T-helper 22 cell (primary cell): ENCODE measurements at places on chromosomes 3 and 15.

- DNase-seq = no peak
Observed at GRCh38 chr3:124442463-124442862, 287.8 kb upstream of the UMPS start.

GRCh38 chr3:120706950-120707349 is 24.9 kb upstream of the HGD start:
- no peak for DNase-seq

DNA sequence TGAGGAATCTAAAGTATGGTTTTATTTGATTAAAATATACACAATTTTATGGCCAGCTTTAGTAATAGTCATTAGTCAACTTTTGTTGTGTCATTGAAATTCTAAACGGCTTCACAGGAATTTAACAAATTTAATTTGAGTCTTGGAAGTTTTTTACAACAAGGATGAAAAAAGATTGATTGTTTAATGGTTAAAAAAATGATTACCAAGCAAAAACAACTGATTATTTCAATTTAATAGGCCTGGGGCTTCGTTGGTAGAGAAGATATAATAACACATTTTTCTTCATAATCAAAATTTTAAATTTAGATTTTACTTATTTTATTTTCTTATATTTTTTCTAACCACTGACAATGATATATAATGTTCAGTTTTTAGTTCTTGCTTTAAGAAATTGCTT is 4.4 kb downstream of the MME start:
- no peak for DNase-seq

- DNase-seq = no peak
Observed at GRCh38 chr3:113898892-113899291, 48.9 kb upstream of the ZDHHC23 start.

DNA sequence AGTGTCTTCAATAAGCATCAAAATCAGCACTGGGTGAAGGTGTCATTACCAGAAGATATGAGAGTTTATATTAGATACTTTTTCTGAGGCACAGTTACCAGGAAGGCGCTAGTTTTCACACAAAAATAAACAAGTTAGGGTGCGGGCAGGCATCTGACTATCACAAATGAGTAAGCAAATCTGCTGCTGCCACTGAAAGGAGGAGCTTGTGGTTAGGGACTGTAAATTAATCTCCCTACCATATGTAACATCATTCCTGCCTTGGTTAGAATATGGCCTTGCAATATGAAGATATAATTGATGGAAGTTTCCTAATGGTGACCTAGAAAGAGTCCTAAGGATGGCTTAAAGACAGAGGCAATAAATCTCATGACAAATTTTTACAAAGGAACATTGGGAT is 19.5 kb upstream of the EID1 start:
- no peak for DNase-seq

DNA sequence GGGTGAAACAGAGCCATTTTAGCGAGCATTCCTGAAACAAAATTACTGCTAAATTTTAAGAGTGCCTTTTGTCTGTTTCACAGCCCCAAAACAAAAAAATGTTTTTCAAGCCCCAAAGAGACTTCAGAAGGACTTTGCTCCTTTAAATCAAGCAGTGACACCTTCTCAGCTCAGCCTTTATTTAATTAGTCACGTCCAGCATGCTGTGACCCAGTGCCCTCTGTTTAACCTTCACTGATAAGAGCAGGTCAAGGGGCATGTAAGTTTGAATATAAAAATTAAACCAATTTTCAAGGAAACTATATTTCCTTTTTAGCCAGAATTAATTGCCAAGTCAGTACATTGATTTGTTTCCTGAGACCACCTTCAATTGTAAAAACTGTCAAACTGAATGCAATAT is 40.6 kb downstream of the ISL2 start:
- DNase-seq = no peak

DNA sequence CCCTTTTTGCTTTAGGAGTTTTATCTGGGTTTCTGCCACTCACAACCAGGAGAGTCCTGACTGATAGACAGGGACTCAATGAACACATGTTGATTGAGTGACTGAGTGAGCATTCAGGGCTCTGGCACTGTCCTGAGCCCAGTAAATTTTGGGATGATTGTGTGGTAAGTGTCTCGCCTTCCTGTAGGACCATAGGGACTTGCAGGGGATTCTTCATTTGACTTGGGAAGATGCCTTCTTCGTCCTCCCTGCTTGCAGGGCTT is 22.3 kb upstream of the FLNB start:
- DNase-seq = no peak

- no peak for DNase-seq
Observed at GRCh38 chr3:56415652-56416051, 52.6 kb downstream of the ERC2 start.

DNA sequence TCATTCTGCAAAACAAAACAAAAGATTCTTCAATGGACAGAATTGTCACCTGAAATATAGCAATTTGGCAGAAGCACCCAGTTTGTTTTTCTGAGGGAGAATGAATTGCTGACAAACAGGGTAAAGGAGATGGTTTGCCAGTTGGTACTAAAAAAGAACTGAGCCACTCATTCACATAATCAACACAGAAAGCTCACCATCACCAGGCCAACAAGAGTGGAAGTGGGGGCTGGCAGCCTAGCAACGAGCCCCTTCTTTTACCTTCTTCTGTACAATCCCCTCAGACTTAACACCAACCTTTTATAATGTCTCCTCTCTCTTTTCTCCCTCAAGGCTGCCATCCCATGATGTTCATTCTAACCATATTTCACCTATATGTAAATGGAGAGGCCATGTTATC is 5.9 kb downstream of the TOP2B start:
- no peak for DNase-seq

DNA sequence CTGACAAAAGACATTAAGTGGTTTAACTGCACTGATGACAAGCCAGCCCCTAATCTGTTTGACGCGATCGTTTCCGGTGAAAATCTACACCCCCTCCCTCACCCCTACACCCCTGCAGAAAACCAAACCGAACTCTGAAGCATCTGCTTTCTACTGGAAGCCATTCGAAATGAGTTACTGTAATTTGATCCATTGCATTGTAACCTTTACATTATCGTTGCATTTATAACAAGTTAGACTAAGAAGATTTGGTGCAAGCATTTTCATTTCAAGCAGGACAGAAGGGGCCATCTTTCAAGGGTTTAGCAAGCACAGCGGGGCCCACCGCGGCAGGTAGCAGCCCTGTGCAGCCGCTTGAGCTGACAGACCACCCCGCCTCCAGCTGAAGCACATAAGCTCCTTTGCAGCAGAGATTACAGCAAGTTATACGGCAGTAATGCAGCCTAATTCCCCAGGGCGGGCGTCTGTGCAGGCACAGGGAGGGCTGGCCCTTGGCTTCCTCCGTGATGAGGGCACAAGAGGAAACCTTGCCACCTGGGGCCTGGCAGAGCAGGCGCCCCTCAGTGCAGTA is 79.3 kb downstream of the CHSY1 start:
- no peak for DNase-seq

DNA sequence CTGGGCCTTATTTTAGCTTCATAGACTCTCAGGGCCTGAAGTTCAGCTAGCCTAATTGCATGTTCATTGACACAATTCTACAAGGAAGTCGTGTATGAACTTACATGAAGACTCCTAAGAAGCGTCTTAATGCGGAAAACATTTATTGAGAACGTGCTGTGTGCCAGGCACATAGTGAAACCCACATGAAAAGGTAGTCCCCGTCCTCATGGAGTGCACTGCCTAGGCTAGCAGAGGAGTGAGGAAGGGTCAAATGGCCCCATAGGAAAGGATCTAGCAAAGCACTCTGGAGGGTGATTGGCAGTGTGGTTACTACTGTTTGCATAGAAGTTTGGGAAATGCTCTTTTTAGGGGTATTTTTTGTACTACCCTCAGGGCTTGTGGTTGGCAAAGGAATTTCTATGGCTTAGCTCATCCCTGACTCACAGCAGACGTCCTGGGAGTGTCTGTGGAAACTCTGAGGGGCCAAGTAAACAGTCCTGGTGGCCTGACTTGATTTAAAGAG is 854 bp upstream of the NPTN start:
- DNase-seq = no peak

DNA sequence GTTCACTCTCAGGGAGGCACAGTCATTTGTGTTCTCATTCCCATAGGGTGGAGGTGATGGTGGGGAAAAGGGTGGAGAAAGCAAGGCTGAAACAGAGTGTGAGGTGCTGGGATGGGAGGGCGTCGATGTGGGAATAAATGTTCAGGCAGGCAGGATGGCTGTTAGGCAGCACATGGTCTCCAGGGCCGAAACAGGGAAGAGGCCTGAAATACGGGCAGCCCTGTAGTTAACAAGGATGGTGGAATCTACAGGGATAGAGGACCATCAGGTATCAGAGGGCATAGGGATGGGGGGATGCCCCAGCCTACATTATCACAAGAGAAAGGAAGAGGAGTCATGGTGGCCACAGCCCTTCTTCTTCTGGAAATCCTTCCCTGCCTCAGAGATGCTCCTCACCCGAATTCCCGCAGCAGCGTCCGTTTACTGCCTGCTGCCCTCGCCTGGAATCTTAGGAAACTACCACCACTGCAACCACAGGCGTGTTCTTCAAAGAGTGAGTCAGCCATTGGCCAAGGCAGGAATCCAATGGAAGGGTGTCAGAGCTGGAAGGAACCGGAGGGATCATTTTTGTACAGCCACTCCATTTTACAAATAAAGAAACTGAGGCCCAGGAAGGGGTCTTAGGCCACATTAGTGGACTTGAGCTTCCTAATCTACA is 49.7 kb upstream of the POMGNT2 start:
- no peak for DNase-seq

DNA sequence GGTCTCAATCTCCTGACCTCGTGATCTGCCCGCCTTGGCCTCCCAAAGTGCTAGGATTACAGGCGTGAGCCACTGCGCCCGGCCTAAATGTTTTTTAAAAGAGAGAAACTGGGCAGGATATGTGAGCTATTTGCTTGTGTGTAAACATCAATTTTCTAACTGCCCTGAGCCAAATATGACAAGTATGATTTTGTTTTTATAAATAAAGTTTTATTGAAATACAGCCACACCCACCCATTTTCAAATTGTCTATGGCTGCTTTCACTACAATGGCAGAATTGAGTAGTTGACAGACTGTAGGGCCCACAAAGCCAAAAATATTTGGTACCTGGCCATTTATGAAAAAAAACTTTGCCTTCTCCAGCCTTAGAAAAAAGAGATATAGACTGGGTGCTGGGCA is 15.9 kb upstream of the HDC start:
- no peak for DNase-seq

DNA sequence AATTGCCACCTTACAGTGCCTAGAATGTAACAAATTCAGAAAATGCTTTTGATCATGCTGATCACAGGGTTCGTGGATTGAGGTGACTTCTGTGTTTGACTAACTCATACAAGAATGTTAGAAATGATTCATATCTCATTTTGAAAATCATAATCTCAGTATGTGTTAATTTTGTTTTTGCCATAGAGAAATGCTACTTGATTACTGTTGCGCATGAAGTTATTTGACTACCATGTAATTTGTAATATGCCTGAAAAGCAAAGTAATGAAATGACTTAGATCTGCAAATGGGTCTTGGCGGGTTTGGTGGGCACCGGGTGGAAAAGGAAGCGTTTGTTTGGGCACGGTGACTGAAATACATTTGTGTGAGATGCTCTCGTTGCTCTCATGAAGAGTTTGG is 173.6 kb upstream of the BHLHE40 start:
- no peak for DNase-seq

GRCh38 chr3:139455206-139455605 is 21.1 kb downstream of the RBP2 start:
- DNase-seq = no peak

- no peak for DNase-seq
Observed at GRCh38 chr3:51819709-51820406, 40.8 kb upstream of the IQCF6 start.

GRCh38 chr3:101549473-101549872 is 12.2 kb upstream of the TRMT10C start:
- DNase-seq = no peak

GRCh38 chr3:4323246-4324027 is 20.3 kb downstream of the SETMAR start:
- no peak for DNase-seq

GRCh38 chr15:62071711-62072308 is 5.0 kb downstream of the C2CD4A start:
- no peak for DNase-seq

DNA sequence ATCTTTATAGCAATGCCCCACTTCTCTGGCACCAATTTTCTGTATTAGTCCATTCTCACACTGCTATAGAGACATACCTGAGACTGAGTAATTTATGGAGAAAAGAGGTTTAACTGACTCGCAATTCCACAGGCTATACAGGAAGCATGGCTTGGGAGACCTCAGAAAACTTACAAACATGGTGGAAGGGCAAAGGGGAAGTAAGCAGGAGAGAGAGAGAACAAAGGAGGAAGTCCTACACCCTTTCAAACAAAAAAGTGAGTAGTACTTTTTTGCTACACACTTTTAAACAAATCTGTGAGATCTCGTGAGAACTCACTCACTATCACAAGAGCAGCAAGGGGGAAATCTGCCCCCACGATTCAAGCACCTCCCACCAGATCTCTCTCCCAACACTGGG is 67.8 kb upstream of the ZBED2 start:
- DNase-seq = no peak

DNA sequence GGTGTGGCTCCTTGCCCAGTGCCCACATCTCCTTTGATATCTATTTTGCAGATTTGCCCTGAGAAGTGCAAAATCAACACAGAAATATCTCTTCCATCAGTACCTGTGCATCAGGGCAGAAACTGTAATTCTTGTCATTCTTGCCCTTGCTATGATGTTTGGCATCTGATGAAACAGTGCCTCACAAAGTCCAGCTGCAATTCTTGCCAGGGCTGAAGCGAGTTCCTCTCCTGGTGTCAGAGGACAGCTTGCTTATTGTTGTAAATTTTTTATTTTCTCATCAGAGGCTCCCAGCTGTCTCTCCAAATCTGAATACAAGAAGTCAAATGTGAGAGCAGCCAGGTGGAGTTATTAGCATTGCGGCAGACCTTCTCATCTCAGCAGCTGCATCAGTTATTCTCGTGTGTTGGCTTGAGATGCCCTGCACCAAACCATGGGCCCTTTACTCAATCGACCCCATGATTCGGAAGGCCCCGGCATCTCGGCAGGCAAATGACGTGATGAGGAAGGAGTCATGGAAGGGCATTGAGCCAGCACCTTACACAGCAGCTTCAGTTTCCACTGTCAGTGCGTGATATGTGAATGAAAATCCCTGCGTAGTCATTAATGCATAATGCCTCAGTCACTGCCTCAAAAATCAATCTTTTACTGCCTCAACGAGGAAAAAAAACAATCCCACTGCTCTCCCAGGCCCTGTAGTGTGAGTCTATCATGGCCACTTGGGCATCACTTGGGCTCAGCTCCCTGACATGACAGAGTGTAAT is 93.4 kb downstream of the CCNL1 start:
- DNase-seq = no peak

DNA sequence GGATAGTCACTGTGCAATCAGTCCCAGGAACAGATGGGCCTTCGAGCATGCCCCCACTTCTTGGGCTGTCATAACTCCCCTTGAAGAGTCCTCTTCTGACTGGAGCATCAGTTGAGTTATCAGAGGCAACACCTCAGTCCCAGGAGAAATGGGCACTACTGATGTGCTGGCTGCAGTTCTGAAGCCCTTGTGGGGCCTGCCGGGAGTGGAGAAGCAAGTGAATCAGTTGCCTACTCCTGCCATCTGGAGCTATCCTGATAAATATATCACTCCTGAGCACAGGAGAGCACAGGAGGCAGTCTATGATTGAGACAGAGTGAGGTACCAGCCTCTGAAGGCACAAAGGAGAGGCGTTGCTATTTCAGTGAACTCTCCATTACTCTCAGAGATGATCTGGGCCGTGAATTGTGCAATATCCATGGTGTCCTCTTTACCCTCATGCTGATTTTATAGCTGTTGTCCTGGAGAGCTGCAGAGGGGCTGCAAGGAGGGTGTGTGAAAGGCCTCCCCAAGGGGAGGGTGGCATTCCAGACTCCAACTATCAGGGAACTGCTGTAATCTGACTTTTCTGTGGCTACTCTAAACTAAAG is 344.2 kb upstream of the ROPN1 start:
- DNase-seq = no peak
